Sciatic nerve (tissue), 2 donors: ENCODE measurements at places on chromosomes 3 and 15. TPM values are rescaled to one million over a fixed set of nuclear protein-coding genes. Genes with fewer than 3 reads are reported as not detected.

- DNase-seq, result no peak
These were observed 52.4 kb downstream of the VGLL3 start for GRCh38 chr3:86938416-86939105.

NUP210 gene
- 5.5 TPM for total RNA-seq

GOLGA6L25 gene
- not detected for total RNA-seq

- DNase-seq, result no peak
These were observed 31.2 kb downstream of the BCHE start for GRCh38 chr3:165805946-165806561.

DNA sequence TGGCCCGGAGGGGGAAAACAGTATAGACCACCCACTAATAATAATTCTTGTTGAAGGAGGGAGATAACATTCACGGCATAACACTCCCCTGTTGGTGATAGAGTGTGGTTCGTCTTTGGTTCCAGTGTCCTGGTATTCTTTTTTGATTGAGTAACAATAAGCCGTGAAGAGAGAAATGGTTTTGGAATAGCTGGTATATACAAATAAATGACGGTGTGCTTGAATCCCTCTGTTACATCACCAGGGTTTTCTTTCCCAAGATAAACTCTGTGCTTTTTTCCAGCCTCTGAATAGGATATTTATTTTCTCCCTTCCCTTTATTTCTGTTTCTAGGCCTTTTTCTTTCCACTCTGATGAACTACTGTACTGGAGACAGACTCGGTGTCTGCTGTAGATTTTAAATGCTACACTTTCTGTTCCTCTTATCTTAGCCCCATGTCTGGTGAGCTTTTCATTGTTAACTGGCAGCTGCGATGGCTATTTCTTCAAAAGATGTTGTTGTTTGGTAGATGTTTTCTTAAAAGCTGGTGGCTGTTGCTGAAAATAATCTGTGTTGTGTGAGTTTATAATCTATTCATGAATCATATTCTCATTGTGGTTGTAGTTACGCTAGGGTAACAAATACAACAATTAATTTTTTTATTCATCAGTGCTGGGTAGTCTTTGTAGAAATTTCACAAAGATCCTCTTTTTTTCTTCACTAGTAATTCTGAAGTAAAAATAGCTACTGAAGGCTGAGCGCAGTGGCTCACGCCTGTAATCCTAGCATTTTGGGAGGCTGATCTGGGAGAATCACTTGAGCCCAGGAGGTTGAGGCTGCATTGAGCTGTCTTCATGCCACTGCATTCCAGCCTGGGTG, 15.5 kb upstream of the SCAANT1 start:
- DNase-seq, result no peak

GABRB3 gene
- 4.5 TPM for total RNA-seq

DNA sequence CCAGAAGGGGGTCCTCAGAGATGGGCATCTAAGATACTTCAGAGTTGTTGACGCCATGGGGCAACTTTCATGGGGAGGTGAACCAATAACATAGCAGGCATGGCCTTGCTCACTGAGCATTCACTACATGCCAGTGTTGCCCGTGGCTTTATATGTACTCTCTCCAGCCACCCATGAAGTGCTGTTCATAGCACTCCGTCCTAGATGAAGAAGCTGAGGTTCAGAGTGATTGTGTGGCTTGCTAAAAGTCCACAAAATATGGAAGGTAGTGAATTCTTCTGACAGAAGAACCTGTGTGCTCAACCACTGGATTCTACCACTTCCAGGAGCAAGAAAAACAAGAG, 9.8 kb upstream of the SEMA4B start:
- no peak for DNase-seq

DNA sequence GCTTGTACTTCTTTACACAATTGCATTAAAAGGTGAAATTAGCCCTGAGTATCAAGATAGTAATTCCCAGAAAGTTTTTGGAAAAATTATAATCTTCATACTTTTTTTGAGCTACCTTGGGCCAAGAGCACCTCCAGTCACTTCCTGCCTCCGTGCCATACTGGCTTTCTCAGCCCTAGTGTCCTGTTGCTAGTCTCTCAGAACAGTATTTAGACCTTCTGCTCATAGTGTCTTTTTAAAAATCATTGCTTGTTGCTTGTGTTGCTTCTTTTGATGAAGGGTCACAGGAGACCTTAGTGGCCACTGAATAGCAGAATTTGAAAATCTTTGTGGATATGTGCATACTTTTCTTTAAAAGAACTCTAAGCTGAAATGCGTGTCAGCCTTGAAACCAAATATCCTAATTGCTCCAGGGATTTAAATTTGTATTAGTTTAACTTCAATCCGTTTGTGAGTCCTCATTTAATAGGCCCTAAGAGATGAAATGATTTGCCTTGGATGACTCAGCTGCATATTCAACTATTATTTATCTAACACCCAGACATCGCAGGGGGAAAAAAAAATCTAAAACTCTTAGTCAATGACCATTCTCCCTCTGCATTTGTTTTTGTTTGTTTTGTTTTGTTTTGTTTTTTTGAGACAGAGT, 29.1 kb upstream of the LXN start:
- DNase-seq, result no peak

GRCh38 chr3:194816748-194817591, 131.3 kb downstream of the FAM43A start:
- no peak for DNase-seq

PCOLCE2 gene
- total RNA-seq, result 22.6 TPM

MITF gene
- total RNA-seq, result 26.5 TPM

MORC1 gene
- total RNA-seq, result not detected

DNA sequence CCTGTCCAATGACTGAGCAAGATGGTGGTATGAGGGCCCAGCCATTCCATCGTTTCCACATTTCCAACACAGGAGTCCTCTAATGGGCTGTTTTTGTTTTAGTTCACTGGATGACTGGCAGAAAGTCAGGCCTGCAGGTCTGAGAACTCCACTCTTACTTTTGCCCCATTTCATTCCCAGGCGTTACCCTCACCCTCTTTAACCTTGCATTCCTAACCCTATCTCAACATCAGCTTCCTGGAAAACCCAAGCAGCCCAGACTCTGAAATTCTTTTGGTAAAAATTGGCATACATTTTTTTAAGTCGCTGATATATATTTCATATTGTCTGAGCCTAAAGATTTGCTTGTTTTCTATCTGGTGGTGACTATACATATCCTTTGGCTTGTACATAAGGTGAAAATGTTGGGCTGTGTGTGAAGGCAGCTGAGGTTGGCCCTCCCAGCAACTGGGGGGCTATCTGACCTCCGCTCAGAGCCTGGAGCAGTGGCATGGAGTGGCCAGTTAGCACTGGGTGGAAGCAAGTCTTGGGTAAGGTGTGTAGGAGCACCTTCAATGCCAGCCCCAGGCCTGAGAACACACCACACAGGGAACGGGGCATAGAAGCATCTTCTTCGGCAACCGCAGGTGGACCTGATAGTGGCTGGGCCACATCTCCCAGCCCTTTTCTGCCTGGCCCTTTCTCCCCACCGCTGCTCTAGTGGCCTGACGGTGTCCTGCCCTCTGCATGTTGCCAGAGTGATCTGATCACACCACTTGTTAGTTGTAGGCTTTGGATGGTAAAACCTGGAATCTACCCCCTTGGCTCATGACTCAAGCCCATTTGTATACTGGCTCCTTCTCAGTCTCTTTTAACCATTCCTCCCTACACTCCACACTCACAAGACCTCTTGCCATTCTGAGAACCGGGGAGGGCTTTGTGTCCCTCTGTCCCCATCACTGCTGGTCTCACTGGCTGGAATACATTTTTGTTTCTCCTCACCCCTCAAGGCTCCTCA, 50.0 kb downstream of the AMOTL2 start:
- DNase-seq, result peak; percentile 39

LRRFIP2 gene
- 60.1 TPM for total RNA-seq

GRCh38 chr3:126456766-126457388, 18.8 kb downstream of the ZXDC start:
- DNase-seq, result peak; percentile 37

TRIM42 gene
- not detected for total RNA-seq

HGD gene
- 0.40 TPM for total RNA-seq

DNA sequence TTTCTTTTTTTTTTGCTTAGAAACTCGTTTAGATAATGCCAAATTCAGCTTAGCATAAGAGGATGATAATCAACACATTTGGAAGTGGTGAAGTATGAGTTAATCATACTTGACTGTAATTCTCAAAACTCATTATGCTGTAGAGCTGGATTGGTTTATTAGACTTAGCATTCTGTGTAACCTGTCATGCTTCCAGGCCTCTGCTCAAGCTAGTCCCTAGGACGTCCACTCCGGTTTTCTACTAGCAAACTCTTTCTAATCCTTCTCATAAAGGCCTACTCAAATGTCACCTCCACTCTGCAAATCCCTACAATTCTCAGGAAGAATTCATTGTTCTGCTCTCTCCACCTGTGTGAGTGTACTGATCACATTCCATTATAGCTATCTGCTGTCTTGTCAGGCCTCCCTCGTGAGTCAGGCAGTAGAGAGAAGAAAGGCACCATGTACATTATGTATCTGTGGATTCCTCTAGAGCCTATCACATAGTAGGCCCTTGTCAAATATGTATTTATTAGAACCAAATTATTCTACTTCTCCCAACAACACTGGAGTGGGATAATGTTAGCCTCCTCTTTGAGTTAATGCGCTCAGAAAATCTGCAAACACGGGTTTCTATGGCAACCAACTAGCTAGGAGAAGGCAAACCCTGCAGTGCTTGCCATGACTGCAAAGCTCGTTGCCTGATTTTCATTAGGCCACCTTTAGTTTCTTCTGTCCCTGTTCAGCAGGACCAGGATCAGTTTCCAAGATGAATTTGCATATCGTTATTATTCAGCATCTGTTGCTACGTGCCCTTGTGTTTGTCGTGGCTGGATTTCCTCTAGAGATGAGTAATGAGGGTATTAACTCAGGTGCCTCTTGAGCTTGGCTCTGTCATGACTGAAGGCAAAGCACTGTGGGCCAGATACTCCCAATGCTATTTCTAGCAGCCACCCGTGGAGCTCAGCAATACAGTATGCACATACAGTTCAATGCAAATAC, 30.7 kb downstream of the ATP13A5 start:
- DNase-seq, result no peak

C3orf20 gene
- 0.18 TPM for total RNA-seq

- no peak for DNase-seq
These were observed 115.0 kb upstream of the TPRG1 start for GRCh38 chr3:189056646-189057335.

CHRNB4 gene
- total RNA-seq, result not detected

KLHL40 gene
- 0.13 TPM for total RNA-seq

TRH gene
- not detected for total RNA-seq

GRCh38 chr3:186751480-186751879, 31.9 kb upstream of the EIF4A2 start:
- DNase-seq, result no peak

LRRC3B gene
- total RNA-seq, result 0.45 TPM

GRCh38 chr3:23430781-23431398, 227.8 kb downstream of the UBE2E2 start:
- no peak for DNase-seq

SEMA3B gene
- total RNA-seq, result 390 TPM

CCDC191 gene
- 13.9 TPM for total RNA-seq

UBR1 gene
- 47.0 TPM for total RNA-seq

GRCh38 chr3:178492491-178492890, 43.7 kb upstream of the KCNMB2 start:
- no peak for DNase-seq

DNA sequence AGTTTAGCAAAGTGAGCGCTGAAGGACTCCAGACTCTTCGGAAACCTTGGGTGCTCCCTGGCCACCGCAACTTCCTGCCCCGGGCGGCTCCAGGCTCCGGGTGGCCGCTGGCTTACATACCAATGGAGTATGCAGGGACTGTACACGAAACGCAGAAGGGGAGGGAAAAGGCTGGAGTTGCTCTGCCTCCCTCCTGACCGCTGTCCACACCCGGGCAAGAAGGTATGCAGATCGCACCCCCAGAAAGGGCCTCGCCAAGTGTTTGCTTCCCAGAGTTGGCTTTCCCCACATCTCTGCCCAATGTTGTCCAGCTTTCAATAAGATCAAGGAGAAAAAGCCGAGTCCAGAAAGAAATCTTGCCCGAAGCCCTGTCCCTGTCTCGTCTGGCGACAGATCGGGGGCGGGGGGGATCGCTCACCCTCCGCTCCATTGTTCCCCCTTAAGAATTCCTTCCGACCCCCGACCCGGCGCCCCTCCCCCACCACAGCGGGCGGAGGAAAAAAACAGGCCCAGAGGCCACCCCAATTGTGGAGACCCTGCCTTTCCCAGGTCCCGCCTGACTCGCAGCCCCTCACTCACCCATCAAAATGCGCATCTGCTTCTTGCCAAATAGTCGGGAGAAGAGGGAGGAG, 533 bp downstream of the ARF4 start:
- DNase-seq, result peak; percentile 83

DNA sequence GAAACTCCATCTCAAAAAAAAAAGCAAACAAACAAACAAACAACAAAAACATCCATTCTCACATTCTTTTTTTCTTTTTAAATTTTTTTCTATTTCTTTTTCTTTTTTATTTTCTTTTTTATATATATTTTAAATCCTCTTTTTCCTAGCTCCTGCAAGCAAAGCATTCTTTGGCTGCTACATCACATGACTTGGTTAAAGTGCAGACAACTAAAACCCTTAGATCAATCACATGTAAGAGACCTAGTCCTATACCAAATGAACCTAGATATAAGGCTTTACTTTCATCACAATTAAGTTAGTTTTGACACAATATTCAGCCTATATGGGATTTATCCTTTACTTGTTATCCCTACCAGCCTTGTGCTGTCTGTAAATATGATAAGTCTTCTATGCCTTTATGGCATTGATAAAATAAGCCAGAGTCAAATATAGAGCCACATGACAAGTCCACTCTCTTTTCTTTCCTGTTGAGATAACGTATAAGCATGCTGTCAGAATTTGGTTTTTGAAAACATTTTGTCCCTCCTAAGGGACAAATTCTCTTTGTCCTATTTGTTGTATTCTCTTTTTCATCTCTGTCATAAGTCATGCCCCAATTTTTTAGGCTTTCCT, 11.3 kb downstream of the UBR1 start:
- no peak for DNase-seq

- DNase-seq, result no peak
These were observed 310.6 kb downstream of the C3orf38 start for GRCh38 chr3:88460369-88460768.

DNA sequence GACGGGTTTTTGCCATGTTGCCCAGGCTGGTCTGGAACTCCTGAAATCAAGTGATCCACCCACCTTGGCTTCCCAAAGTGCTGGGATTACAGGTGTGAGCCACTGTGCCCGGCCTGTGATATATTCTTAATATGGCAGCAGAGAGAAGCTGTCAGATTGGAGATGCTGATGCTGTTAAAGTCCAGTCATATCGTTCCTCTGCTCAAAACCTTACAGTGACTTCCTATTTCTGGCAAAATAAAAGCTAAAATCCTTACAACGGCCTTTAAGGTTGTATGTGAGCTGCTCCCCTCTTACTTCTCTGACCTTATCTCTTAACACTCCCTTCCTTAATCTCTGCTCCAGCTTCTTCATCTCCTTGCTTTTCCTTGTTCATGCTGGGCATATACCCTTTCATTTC, 26.6 kb upstream of the MGA start:
- no peak for DNase-seq

GRCh38 chr3:194871143-194871863, 185.6 kb downstream of the FAM43A start:
- DNase-seq, result peak; percentile 69

GRCh38 chr3:18426597-18427193, 1.6 kb upstream of the SATB1 start:
- DNase-seq, result no peak
